Fibroblast of pulmonary artery (primary cell): ENCODE measurements at places on chromosomes 1 and 21.

GRCh38 chr1:208935517-208936187 is 647.9 kb upstream of the CAMK1G start:
- no peak for DNase-seq

- no peak for DNase-seq
Measured at GRCh38 chr1:161958425-161958824, 65.2 kb downstream of the OLFML2B start.

DNA sequence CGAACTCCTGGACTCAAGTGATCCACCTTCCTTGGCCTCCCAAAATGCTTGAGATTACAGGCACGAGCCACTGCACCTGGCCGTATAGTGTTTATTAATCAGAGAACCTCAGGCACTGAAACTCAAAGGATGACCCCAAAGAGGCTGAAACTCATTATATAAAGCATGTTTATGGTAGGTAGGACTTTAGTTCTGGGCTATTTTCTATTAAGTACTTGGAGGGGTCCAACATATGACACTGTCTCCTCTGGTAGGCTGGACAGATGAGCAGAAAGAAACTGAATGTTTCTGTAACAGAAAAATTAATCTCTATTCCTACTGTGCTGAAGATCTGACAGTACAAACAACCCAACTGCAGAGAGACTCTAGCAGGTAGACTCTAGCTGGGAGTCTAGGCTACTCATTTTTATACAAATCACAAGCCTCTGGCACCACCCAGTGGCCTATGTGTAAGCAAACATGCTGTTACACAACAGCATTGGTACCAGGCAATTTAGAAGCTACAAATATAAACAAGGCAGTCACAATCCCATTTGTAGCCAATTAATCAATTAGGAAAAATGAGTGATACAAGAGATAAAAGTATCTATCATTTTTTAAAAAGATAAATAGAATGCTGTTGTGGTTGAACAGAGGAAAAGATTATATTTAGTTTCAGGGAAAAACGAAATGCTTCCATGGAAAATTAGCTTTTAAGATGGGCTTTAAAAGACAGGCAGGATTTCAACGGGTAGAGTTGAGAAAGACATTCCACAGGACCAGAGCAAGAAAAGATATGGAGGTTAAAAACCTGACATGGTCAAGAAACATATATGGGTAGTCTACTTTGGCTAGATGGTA is 10.4 kb downstream of the DCAF8 start:
- DNase-seq: peak; percentile 85

GRCh38 chr1:71210718-71211117 is 129.9 kb upstream of the ZRANB2 start:
- no peak for DNase-seq
